ENCODE measurements at places on chromosomes 6 and 20.

GRCh38 chr6:68126089-68126749 lies 508.9 kb upstream of the ADGRB3 start:
- DNase-seq: no peak

DNA sequence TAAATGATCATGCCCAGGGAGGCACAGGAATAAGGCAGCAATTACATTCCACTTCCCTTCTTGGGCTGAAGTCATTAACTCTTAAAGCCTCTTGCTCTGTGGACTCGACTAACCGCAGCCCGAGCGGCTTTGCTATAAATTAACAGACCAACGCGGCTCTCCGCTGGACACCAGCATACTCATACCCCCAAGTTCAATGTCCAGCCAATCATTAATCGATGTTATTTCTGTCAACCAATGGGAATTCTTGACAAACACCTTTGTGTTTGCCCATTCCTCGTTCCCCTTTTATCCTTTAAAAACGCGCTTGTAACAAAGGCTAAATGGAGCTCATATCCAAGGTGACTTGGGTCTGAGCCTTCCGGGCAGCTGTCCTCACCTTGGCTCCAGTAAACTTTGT lies 183.1 kb upstream of the RALGAPA2 start:
- DNase-seq: no peak

DNA sequence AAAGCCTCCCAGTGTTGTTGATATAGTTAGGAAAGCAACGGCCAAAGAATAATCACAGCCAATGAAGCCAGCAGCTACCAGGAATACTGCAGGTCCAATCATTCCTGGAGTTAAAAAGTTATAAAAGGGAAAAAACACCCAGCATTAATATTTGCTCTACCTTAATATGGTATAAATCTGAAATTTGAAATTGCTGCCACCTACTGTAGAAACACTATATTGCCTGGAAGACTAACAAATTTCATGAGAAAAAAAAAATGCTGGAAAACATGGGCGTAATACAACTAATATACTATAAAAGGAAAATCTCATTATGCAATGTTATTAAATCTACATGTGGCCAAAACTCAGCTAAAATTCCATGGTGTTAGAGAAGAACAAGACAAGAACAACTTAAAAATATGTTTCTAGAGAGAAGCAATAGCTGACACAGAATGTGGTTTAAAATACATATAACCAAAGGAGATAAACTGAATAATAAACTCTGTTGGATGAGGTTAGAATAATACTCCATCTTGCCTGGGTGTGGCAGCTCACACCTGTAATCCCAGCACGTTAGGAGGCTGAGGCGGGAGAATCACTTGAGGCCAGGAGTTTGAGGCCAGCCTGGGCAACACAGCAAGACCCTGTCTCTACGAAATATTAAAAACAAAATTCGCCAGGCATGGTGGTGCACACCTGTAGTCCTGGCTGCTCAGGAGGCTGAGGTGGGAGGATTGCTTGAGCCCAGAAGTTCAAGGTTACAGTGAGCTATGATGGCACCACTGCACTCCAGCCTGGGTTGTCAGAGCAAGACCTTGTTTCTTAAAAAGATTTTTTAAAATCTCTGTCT lies 43.1 kb downstream of the SLC17A5 start:
- DNase-seq: peak; percentile 64

GRCh38 chr6:12232339-12232738 lies 57.8 kb upstream of the EDN1 start:
- DNase-seq: no peak

GRCh38 chr6:67639161-67639560 lies 995.9 kb upstream of the ADGRB3 start:
- no peak for DNase-seq

DNA sequence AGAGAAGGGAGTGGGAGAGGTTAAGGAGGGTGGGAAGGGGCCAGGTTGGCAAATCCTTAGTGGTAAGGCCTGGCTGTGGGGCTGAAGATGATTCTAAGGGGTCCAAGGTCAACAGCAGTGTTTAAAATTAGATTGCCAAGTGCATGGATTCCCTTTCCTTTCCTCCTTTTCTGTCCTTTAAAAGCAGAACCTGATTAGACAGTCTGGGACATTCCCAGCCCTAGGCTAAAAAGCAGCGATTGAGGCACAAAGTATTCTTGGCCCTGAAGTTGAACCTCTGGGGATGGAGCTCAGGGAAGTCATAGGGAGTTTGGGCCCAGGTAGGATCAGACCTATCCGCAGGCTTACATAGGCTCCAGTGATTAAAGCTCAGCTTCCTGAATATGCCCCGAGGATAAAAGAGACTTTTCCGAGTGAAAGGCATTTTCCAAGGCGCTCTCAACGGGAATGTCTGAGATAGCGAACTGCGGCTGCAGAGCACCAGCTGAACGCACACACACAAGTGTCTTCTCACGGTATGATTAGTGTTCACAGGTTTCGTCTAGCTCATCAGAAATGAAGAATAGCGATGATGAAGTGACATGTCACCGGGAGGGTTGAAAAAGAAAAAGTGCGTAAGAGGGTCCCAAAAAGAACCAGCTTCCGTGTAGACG lies 787 bp upstream of the CARMIL1 start:
- no peak for DNase-seq

DNA sequence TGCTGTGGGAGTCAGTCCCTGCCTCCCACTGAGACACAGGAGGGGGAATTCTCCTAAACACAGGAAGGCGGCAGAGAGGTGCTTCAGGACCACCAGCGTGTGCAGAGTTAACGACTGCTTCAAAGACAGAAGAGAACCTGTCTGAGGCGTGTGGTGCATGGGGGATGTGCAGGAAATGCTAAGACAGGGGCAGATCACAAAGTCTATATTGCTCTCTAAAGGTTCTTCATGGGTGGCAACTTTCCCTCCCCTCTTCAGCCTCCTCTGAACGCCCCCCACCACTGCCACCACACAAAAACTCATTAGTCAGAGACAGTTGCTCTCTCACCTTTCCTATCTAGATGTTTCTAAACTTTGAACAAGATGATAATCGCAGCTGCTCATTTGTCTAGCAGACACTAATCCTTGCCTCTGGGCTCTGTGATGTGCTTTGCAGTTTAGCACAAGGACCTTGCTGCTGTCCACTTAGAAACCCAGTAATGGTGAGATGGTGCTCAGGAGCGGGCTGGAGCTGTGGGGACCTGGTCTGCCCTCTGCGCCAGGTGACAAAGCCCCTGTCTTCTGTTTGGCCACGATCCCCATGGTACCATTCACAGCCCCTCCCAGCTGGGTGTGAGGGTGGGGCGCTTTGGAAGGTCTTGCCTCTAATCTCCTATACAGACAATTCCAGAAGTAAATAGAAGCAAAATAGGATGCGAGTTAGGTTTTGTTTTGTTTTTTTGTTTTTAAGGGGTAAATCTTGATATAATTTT lies 219.6 kb downstream of the NRN1 start:
- DNase-seq: no peak

DNA sequence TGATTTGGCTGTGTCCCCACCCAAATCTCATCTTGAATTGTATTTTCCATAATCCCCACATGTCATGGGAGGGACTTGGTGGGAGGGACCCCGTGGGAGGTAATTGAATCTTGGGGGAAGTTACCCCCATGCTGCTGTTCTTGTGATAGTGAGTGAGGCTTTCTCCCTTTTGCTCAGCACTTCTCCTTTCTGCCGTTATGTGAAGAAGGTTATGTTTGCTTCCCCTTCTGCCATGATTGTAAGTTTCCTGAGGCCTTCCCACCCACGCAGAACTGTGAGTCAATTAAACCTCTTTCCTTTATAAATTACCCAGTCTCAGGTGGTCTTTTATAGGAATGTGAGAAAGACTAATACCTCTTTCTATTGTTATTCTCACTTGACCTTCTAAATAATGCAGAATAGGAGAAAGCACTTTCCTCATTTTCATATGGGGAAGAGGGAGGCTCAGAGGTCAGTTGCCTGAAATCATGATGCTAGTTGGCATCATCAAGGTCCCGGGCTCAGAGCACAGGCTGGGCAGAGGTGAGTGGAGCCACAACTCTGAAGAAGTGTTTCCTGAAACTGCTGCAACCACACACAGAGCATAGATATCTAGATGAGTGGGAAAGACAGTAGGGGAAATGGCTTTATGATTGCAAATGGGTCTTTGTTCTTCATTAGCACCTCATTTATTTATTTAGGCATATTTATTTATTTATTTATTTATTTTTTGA lies 191.0 kb downstream of the QKI start:
- DNase-seq: no peak
